ENCODE measurements at places on chromosomes 6 and 20.

GRCh38 chr20:39960522-39961428 is 728.3 kb downstream of the MAFB start:
- DNase-seq, result no peak

- DNase-seq, result no peak
Measured at GRCh38 chr6:79810185-79810705, 137.1 kb downstream of the ELOVL4 start.

- no peak for DNase-seq
Measured at GRCh38 chr6:103313432-103313831, 1546.3 kb downstream of the HACE1 start.

DNA sequence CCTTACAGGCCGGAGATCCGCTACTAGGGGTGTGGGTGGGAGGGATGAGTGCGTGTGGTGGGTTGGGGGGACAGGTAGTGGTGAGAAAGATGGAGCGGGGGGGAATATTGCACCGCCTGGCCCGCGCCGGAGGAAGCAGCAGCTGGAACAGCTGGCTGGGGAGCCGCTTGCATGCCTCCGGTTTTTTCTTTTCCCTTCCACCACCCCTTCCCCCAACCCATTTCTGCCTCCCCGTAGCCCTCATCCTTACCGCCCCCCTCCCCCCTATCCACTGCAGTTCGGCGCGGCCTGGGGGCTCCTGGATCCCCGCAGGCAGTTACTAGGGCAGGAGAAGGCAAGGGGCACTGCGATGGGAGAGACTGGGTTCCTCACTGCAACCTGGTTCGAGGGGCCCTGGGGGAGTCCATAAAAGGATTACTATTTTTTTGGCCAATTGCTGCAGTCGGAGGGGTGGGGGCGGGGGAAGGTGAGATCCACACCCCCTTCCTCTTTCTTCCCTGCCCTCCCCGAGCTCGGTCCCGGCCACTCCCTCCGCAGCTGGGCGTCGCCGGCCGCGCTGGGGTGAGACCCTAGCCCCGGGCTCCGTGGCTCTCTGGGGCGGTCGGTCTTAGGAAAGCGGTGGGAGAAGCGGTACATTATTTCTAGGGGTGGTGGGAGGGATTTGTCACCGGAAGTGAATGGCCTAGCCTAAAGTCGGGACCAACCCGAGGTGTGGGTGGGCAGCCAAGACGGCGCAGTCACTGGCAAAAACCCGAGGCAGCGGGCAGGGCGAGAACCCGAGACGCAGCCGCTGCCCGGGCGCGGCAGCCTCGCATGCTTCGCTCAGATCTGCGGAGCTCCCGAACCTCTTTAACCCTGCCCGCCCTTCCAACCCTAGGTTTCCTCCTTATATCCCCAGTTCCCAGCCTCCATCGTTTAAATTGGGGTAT is 824 bp upstream of the TBCC start:
- peak; percentile 81 for DNase-seq

DNA sequence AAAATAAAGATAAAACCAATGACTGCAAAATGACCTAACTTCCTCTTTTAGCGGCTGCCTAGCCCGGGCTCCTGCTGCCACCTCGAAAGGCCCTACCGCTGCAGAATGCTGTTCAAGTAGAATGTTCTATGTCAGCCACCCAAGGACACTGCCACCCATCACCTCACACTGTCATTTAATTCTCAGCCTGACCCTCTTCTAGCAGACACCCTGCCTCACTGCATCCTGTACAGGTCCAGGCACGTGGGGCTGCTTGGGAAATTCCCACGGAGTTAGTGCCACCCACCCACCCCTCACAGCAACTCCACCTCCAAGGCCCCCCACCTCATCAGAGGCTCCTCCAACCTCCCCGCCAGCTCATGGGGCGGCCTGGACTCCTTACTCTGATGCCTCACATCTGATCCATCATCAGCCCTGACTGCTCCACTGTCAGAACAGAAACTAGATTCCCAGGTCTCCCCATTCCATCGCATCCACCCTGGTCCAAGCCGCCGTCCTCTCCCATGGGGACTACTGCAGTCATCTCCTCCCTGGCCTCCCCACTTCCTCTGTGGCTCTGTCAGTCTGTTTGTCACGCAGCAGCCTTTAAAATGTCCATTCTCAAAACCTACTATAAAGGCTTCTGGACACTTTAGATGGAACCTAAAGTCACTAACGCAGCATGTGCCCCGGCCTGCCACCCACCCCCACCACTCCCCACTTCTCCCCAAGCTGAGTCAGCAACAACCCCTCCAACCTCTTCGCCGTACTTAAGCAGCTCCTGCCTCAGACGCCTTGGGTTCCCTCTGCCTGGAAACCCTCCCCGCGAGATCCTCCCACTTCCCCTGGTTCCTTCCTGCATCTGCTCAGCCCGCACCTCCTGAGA is 17.0 kb downstream of the NFATC2 start:
- peak; percentile 39 for DNase-seq

- no peak for DNase-seq
Measured at GRCh38 chr20:38228436-38228835, 32.1 kb downstream of the KIAA1755 start.

DNA sequence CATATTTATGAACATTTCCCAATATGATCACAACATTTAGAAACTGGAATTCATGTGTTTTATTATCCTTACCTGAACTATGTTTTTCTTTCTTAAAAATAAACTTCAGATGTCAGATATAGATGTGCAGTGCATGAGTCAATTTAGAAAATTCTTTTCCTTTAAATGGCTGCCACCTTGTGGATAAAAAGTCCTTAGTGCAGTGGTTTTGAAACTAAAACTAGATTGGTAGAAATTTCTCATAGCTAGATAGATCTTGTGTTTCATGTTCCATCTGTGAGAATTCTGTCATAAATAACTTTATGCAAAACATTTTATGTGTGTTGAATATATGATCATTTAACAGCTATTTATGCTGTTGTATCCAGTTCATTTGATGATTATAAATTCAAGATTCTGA is 134.9 kb downstream of the KLHL32 start:
- DNase-seq, result peak; percentile 55

GRCh38 chr20:4166726-4167035 is 151.3 kb upstream of the RNF24 start:
- DNase-seq, result no peak

DNA sequence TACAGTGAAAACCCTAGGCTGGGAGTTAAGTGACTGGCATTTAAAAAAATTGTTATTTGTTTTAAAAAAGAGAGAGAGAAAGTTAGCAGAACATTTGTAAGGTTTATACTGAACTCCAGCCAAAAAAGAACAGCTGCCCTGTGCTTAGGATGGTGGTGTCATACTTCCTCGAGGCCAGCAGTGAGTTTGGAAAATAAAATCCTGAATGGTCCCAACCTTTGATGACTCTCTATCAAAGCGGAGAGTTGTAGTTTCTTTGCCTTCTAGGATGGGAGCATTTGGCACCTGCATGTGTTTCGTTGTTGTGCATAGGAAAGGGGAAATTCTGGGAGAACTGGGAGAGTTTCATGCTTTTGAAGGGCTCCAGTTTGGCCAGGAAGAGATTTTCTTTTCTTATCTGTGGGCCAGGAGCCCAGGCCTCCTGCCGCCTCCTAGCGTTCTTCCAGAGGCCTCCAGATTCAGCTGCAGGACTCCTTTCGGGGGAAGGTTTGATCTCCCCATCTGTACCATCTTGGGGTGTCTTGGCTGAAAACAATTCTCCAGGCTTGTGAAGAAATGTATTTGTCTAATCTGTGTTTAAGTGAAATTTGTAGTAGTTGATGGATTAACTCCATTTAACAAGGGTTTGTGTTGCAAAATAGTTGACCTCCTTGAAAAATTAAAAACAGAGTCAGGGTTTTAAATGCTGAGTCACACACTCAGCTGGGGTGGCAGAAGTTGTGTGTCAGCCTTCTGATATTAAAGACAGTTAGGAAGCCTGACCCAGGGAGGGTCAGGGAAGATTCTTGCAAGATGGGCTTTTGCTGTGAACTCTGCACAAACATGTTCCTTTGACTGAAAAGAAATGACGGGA is 63.4 kb downstream of the TXNDC5 start:
- DNase-seq, result peak; percentile 25

DNA sequence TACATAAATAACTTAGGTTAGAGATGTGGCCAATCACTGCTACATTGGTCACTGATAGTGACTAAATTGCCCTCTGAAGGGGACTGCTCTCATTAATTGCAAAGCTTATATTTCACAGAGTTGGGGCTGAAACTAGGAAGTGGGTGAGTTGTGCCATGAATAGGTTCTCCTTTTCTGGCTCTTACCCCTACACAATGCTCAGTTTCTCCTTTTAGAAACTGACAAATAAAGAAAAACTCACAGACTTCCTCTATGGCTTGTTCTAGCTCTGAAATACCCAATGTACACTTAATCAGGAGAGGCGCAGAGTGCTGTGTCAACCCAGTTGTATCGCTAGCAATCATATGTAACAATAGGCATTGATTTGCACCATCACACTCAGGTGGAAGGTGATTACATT is 41.2 kb upstream of the PROKR2 start:
- no peak for DNase-seq

GRCh38 chr20:10004900-10005299 is 29.9 kb upstream of the ANKEF1 start:
- DNase-seq, result no peak

GRCh38 chr6:36692220-36692619 is 5.4 kb upstream of the RAB44 start:
- DNase-seq, result no peak
